Activated gamma-delta T cell treated with Interleukin-2 at 50 U/mL for 16 hours (primary cell): ENCODE measurements at places on chromosomes 2 and 18.

- DNase-seq = no peak
Measured at GRCh38 chr2:161436411-161436810, 20.3 kb downstream of the TBR1 start.

- DNase-seq = no peak
Measured at GRCh38 chr18:22846088-22846683, 86.9 kb upstream of the RBBP8 start.

DNA sequence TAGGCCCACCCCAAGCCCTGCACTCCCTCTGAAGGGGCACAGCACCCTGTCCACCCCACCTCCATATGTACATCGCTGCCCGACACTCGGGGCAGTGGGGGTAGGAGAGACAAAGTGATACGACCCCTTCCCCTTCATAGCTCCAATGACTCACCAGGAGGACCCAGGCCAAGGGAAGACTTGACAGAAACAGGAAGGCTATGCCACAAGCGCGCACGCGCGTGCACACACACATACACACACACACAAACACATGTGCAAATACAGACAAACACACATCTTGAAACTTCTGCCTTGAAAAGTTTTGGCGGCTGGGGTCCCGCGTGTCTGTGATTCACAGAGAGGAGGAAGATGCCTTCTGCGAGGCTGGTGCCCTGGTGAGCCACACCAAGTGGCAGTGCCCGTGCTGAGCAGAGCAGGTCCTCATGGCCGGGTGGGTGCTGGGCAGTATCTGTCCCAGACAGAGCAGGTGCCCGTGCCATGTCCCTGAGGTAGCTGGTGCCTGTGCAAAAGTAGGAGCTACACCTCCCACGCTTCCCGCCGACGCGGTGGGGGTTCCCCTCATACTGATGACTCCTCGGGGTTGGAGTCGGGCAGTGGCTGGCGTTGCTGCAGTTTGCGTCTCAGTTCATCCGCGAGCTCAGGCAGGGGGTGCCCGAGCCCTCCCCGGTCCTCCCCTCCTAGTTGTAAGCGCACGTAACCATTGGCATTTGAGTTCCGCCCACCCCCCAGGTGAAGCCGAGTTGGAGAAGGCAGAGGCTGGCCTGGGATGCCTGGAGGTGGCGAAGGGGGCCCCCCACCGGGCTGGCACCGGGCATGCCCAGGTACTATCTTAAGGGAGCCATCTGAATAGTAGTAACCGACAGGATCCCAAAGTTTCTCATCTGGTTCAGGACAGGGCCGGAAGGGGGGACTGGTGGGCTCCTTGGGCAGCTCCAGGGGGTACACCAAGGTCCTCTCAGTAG, 2.5 kb upstream of the ANKRD39 start:
- DNase-seq = no peak

- DNase-seq = peak; percentile 33
Measured at GRCh38 chr18:49814147-49814499, 790 bp upstream of the ACAA2 start.

GRCh38 chr2:72883356-72883962, 3.7 kb upstream of the SPR start:
- DNase-seq = no peak

DNA sequence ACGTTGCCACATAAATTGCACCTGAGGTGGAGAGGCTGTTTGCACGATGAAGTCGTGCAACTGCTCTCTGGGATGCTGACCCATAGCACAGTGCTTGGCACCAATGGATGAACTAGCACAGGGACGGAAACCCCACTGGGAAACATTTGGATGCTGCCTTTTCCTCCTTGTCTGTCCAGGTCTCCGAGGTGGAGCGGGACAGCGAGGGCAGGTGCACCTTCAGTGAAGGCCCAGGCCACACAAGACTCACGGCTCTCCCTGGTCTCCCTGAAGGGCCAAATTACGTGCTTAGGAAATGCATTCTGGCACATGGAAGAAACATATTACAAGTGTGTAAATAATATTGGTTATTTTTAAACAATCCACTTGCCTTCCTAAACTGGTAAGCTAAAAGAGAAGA, 70.3 kb downstream of the TPO start:
- DNase-seq = no peak

DNA sequence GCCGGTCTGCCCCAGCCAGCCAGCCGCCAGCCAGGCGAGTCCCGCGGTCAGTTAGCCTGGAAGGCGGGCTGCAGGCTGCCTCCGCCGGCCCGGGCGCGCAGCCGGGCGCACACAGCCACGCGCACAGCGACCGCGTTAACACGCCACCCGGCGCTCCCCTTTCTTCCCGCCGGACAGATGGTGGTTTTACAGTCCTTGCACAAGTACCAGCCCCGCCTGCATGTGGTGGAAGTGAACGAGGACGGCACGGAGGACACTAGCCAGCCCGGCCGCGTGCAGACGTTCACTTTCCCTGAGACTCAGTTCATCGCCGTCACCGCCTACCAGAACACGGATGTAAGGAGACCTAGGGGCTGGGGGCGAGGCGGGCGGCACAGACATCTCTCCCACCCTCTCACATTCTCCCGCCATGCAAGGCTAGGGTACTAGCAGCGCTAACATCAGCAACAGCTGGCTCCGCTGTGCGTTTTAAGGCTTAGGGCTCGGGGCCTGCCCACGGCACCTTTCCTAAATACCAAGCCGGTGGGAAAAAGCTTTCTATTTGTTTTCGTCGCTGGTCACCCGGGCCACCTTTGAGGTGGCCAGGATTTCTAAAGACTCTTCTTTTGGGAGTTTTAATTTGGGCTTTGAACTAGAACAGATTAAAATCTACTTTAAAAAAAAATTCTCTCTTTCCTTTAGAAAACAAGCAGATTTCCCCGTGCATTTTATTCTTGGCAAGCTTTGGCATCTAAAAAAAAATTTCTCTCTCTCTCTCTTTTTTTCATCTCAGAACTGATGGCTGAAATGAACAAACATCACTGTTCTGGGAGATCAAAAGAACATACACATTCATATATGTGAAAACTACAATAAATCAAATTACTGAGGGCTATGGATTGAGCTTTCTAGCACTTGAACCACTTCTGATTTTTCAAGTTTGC, 2.9 kb downstream of the TBR1 start:
- no peak for DNase-seq

GRCh38 chr18:26438980-26439379, 109.4 kb downstream of the KCTD1 start:
- no peak for DNase-seq
